Uterus (tissue), 4 donors: ENCODE measurements at places on chromosomes 4 and X. TPM values are rescaled to one million over a fixed set of nuclear protein-coding genes. Genes with fewer than 3 reads are reported as not detected.

Gene CDK16
- 23.2 TPM for total RNA-seq

Gene APOOL
- total RNA-seq = 22.4 TPM

Gene TBC1D25
- 14.3 TPM for total RNA-seq

Gene MAGEE1
- total RNA-seq = 7.2 TPM

Gene TKTL2
- total RNA-seq = not detected

Gene CAPN6
- total RNA-seq = 112 TPM

Gene AMOT
- 40.8 TPM for total RNA-seq

Gene DYNLT3
- total RNA-seq = 43.4 TPM

Gene TMEM154
- 4.4 TPM for total RNA-seq

Gene ADH7
- not detected for total RNA-seq

Gene CT45A5
- total RNA-seq = not detected

Gene IBSP
- total RNA-seq = not detected

Gene CT47B1
- not detected for total RNA-seq

Gene TBC1D8B
- total RNA-seq = 5.3 TPM

Gene TCP11X2
- not detected for total RNA-seq

Gene TAF7L
- not detected for total RNA-seq

Gene KLHL4
- total RNA-seq = 32.7 TPM

Gene GABRG1
- total RNA-seq = not detected

Gene IGFBP7
- 1,715 TPM for total RNA-seq
